ENCODE measurements at places on chromosomes 3 and 15. TPM values are rescaled to one million over a fixed set of nuclear protein-coding genes. Genes with fewer than 3 reads are reported as not detected.

- DNase-seq, result no peak
- H3K36me3 ChIP-seq, result peaks cover 16% of the 10 kb centered on the region
- H3K4me3 ChIP-seq, result no peak overlapping the region
- H3K27ac ChIP-seq, result no peak overlapping the region
- H3K4me1 ChIP-seq, result peaks cover 31% of the 10 kb centered on the region
Measured at GRCh38 chr3:134370611-134371531, 3.4 kb downstream of the AMOTL2 start.

- H3K4me3 ChIP-seq, result no peak overlapping the region
- no peak for DNase-seq
- no peaks in the 10 kb centered on the region for H3K36me3 ChIP-seq
- no peaks in the 10 kb centered on the region for H3K4me1 ChIP-seq
- peaks cover 43% of the 10 kb centered on the region for H3K27me3 ChIP-seq
Measured at GRCh38 chr3:62446337-62446940, 73.1 kb upstream of the FEZF2 start.

GRCh38 chr3:111653766-111654165, 58.6 kb upstream of the ZBED2 start:
- H3K4me1 ChIP-seq, result no peaks in the 10 kb centered on the region
- H3K4me3 ChIP-seq, result no peak overlapping the region
- DNase-seq, result no peak
- H3K27ac ChIP-seq, result no peak overlapping the region
- H3K27me3 ChIP-seq, result no peaks in the 10 kb centered on the region
- no peaks in the 10 kb centered on the region for H3K36me3 ChIP-seq

GRCh38 chr15:39194106-39194830, 386.6 kb upstream of the THBS1 start:
- no peak overlapping the region for H3K4me3 ChIP-seq
- DNase-seq, result no peak
- H3K4me1 ChIP-seq, result peaks cover 21% of the 10 kb centered on the region
- H3K27ac ChIP-seq, result no peak overlapping the region
- H3K36me3 ChIP-seq, result no peaks in the 10 kb centered on the region

DNA sequence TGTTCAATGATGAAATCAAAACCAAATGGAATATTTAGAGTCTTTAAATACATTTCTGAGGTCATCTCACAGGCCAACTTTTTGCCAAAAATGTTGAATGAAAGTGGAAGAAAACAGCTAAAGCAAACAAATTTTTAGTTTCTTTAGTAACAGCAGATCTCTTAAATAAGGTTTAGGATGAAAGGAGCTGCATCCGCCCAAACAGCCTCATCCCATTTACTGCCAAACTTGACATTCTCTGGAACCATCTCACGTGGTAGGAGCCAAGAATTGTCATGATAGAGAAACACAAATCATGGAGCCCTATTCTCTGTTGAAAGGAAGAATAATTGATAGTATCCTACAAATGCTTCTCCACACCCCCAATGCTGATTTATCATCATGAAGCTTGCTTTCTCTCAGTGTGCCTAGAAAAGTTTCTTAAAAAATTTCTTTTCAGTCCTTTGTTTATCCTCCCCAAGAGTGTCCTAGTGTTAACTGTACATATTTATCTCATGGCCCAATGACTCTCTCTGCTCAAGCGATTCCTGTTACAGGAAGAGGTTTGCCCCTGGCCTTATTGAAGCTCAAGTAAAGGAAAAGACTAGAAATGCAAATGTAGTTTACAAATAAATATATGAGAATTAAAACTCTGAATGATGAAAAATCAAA, 23.4 kb downstream of the SLC9A9 start:
- no peaks in the 10 kb centered on the region for H3K36me3 ChIP-seq
- no peaks in the 10 kb centered on the region for H3K27me3 ChIP-seq
- no peak overlapping the region for H3K27ac ChIP-seq
- no peak for DNase-seq

GRCh38 chr3:107409365-107409764, 32.1 kb downstream of the CCDC54 start:
- no peak for DNase-seq
- H3K27ac ChIP-seq, result no peak overlapping the region
- no peaks in the 10 kb centered on the region for H3K36me3 ChIP-seq
- no peak overlapping the region for H3K4me3 ChIP-seq

- H3K27me3 ChIP-seq, result no peaks in the 10 kb centered on the region
- no peaks in the 10 kb centered on the region for H3K4me1 ChIP-seq
- no peak for DNase-seq
Measured at GRCh38 chr3:121870717-121871116, 23.5 kb upstream of the SLC15A2 start.

GRCh38 chr15:63190769-63191649, 1.6 kb downstream of the RAB8B start:
- peaks cover 16% of the 10 kb centered on the region for H3K4me1 ChIP-seq
- no peaks in the 10 kb centered on the region for H3K27me3 ChIP-seq
- no peak for DNase-seq
- no peak overlapping the region for H3K4me3 ChIP-seq
- no peak overlapping the region for H3K27ac ChIP-seq

DNA sequence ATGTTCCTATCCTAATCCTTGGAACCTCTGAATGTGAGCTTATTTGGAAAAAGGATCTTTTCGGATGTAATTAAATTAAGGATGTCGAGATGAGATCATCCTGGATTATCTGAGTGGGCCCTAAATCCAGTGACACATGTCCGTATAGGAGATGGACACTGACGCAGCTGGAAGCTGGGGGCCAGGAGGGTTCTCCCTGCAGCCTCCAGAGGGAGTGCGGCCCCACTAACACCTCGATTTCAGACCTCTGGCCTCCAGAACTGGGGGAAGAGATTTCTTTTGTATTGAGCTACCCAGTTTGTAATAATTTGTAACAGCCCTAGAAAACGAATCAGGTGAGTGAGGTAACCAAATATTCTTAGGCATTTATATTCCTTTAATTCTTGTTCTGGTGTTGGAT, 2.5 kb downstream of the DNAJB8 start:
- no peak overlapping the region for H3K4me3 ChIP-seq
- peaks cover 19% of the 10 kb centered on the region for H3K27me3 ChIP-seq
- no peak overlapping the region for H3K27ac ChIP-seq
- H3K4me1 ChIP-seq, result no peaks in the 10 kb centered on the region

DNA sequence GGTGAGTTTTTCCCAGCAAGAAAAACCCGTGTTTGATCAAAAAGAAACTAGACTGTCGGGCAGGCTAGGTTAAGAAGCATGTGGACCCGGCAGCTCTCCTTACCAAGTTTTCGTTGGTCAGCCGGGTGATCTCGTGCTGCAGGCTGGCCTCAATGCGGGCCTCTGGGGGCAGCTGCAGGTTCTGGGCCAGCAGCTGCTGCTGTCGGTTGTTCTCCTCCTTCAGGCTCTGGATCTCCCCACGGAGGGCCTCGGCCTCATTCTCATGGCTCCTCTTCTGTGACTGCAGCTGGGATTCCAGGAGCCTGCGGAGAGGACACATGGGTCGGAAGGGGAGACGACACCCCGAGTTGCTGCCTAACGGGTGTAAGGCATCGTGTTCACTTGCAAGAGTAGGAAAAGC, 44.5 kb upstream of the MYO5C start:
- DNase-seq, result no peak
- peaks cover 5% of the 10 kb centered on the region for H3K4me1 ChIP-seq
- H3K36me3 ChIP-seq, result no peaks in the 10 kb centered on the region
- H3K27me3 ChIP-seq, result no peaks in the 10 kb centered on the region

Gene PIGZ
- 1.4 TPM for total RNA-seq

Gene NEK10
- total RNA-seq, result 1.2 TPM

Gene IGSF10
- 0.02 TPM for total RNA-seq

All from HCT116 (cell line).